ENCODE measurements at places on chromosomes 3 and 15.

- peak; percentile 59 for DNase-seq
These were observed 148.6 kb upstream of the MME start for GRCh38 chr3:154931484-154931883.

DNA sequence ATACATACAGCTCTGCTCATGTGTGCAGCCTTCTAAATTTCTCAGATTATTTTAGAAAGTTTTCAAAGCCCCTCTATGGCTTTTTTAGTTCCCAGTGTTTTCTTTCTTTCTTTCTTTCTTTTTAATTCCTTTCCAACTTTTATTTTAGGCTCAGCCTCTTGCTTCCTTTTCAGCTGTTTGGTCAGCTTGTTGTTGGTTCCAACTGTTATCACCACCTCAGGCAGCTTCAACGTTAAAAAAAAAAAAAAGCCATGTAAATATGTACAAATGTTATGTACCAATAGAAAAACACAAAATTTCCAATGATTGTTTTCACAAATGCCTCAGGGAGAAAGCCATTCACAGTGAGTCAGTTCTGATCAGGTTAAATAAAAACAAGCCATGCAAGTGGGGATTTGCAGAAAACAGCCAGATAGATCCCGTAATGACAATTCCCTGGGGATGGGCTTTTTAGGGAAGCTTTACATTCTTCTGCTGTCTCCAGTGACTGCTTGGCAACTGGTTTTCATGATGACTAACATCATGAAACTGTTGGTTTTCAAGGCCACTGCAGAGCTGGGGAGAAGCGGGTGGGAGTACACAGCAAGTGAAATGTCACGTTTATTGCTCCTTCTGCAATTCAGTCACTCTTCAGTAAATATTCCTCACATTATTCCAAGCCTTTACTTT lies 908.4 kb downstream of the EPHA3 start:
- DNase-seq, result peak; percentile 94

- DNase-seq, result no peak
These were observed 2.3 kb downstream of the FEZF2 start for GRCh38 chr3:62370858-62371719.

DNA sequence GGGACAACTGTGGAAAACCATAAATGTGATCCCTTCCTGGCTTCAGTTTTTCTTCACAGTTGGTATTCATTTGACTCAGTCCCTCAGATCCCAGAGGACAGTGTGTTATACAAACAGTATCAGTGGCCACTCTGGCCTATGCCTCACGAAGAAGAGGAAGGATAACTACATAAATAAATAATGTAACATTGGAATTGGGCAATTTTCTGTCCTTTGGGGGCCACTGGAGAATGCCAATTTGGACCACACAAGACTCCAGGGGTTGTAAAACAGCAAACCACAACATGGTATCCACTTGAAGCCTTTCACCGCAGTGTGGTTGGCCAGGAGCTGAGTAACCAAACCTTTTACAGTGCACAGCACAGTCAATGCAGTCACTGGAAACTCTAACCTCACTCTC lies 1077.0 kb downstream of the ROBO2 start:
- peak; percentile 49 for DNase-seq

DNA sequence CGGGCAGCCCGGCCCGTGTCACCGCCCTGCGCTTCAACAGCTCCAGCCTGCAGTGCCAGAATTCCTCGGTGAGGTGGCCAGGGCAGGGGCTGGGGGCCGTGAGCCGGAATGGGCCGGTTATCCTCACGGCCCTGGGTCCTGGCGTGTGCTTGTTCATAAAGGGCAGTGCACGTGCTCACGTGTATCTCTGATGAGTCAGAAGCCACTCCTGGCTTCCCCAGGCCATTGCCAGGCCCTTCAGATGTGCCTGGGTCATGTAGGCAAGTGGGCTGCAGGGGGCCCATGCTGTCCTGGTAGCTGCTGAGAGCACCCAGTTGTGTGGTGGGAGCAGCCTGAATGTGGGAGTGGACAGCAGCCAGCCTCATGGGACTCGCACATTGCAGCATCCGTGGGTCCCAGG lies 29.2 kb downstream of the PLXNA1 start:
- DNase-seq, result peak; percentile 28

GRCh38 chr3:106534206-106534605 lies 665.4 kb upstream of the CBLB start:
- DNase-seq, result peak; percentile 60

GRCh38 chr3:95789111-95789510 lies 1025.3 kb upstream of the EPHA6 start:
- no peak for DNase-seq
